CD8-positive, alpha-beta T cell (primary cell): ENCODE measurements at places on chromosomes 2 and 18.

- DNase-seq: no peak
Observed at GRCh38 chr2:68272246-68272994, 20.1 kb upstream of the PPP3R1 start.

GRCh38 chr18:35782926-35783325, 189.6 kb upstream of the RMP24 start:
- DNase-seq: no peak

- no peak for DNase-seq
Observed at GRCh38 chr2:215188078-215188477, 49.7 kb upstream of the ABCA12 start.

DNA sequence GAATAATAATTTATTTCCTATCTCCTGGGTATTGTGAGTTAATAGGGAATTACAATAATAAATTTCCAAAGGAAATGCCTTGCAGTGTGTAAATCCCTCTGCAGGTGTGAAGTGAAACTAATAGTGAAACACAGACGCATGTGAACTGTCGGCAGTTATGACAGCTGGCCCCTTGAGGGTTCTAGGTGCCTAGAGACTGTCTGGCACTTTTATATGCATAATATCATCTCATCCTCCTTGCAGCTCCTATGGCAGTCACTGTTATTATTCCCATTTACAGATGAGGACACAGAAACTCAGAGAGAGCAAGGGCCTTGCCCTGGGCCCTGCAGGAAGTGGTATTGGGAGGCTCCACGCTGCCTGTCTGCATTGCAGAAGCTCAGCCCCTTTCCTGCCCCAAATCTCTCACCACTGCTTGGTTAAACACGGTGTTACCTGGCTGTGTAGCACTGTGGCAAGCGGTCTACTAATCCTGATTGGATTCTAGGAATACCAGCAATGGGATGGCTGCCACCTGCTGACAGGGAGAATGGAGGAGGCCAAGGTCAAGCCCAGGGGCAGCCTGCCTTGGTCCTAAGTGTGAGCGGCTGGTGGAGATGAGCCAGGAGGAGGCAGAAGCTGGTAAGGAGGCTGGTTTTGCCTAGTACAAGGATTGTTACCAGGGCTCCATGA, 32.8 kb upstream of the ACKR3 start:
- DNase-seq: peak; percentile 69

- DNase-seq: no peak
Observed at GRCh38 chr18:12093520-12094257, at the start of gene ANKRD62. TSS of gene ANKRD62 (plus strand) at chr18:12093843. CDS start at chr18:12094018, 175 bp downstream.
